ENCODE measurements at places on chromosomes 1 and 21. TPM values are rescaled to one million over a fixed set of nuclear protein-coding genes. Genes with fewer than 3 reads are reported as not detected.

CELA3B gene
- total RNA-seq = not detected

RAB29 gene
- 28.2 TPM for total RNA-seq

UCK2 gene
- total RNA-seq = 61.7 TPM

B4GALT2 gene
- 99.1 TPM for total RNA-seq

MYOG gene
- total RNA-seq = not detected

HTR1D gene
- not detected for total RNA-seq

DNA sequence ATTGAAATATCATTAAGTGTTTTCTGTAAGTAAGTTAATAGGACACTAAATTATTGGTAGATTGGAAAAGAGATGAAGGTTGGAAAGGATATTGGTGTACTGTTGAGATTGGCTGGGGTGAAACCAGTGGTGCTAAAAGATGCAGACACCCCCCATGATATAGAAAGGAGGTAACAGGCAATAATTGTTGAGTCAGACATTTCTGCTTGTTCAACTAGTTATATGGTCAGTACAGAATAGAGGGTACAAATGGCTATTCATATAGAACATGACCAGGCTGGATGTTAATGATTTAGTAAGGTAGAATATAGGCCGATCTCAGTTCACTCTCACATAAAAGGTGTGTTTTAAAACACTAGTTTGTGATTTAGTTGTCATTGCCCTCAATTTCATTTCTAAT is 104.5 kb downstream of the POU2F1 start:
- no peak for DNase-seq

GRCh38 chr1:70204600-70204999 is 779 bp downstream of the LRRC40 start:
- peak; percentile 18 for DNase-seq

DNA sequence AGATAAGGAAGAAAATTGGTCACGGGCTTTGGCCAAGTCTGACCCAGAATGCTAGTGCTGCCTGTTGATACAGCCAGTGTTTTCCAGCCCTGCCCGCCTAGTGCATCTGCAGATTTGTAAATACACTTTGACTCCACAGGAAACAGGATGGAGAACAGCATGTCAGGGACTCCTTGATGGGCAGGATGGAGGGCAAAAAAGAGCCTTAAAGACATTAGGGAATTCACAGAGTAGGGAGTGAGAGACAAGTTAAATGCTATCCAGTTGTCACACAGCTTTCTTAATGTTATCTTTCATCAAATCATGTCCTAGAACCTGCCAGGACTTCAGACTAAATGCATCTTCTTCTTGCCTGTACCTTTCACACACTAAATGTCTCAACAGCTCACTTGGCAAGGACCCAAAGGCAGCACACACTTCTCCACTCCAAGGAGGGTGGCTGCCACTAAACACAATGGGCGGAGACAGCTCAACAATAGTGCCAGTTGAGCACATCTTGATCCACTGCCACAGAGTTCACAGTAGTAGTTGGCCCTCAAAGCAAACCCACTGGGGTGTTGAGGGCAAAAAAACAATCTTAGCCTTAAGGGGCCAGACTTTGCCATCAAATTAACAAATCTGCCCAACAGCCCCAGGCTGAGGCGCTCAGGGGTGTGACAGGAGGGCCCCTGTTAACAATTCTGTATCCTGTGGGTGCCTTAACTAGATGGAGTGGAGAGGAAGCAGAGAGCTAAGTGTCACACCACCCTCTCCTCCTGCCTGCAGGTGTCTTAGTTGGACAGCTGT is 2.7 kb downstream of the HIVEP3 start:
- no peak for DNase-seq

- DNase-seq = no peak
Measured at GRCh38 chr1:76109404-76109803, 34.9 kb downstream of the ST6GALNAC3 start.

GRCh38 chr21:41167348-41168342 is at the start of gene BACE2:
Gene BACE2, plus strand, starts transcription at chr21:41168160. Its CDS starts 104 bp downstream, at chr21:41168264.
- DNase-seq = peak; percentile 70

- DNase-seq = no peak
Measured at GRCh38 chr1:207999972-208000371, 89.0 kb upstream of the CD34 start.

GRCh38 chr1:51276286-51276685 is 40.2 kb downstream of the RNF11 start:
- no peak for DNase-seq

DNA sequence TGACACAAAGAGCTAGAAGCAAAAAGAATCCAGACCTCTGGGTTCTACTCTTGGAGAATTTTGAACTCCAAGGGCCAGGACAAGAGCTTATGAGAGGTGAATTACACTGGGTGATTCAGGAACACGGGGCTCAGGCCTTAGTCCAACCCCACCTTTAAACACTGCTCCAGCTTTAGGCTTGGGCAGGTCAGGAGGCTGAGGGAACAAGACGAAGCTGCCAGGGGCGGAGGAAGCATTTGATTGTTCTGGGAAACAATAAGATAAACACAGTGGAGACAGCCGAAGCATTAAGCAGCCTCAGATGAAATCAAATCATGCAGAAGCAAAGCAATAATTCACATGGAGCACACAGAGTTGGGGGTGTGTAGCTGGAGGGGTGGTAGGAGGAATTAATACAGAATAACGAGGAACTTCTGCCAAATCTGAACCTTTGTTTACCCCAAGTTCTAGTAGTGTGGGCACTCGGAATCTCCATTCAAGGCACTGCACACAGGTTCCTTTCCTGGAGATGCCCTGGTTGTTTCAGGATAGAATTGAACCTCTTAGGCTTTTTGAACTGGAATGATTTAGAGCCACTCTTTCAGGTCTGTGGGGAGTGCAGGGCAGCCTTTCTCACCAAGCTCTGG is 93.2 kb downstream of the PLXNA2 start:
- DNase-seq = no peak
